ENCODE measurements at places on chromosomes 13 and 19.

DNA sequence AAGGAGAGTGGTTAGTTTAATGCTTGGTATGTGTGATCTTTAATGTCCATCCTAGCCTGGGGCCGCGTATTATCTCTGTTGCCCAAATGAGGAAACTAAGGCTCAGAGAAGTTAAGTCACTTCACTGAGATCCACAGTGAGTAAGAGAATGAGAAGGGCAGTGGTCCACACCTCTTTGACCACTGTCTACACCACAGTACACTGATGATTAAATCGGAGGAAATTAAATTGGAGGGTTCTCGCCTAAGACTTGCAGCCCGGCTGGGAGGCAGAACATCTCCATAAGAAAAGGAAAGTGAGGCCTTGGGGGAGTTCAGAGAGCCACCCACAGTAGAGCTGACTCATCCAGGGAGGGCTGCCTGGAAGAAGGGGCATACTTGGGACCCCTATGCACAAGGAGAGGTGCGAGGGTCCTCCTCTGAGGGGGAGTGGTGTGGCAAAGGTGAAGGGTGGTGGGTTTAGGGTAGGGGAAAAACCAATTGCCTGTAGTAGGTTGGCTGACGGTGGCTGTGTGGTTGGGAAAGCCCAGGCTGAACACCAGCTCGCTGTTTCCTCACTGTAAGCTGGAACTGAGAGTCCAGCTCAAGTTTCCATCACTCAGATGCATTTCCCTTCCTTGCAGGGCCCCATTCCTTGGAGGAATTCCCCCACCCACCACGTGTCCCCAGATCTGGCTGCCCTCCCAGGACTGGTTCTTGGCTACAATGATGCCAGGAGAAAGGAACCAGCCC, 15.0 kb upstream of the DHRS12 start:
- no peak for DNase-seq

DNA sequence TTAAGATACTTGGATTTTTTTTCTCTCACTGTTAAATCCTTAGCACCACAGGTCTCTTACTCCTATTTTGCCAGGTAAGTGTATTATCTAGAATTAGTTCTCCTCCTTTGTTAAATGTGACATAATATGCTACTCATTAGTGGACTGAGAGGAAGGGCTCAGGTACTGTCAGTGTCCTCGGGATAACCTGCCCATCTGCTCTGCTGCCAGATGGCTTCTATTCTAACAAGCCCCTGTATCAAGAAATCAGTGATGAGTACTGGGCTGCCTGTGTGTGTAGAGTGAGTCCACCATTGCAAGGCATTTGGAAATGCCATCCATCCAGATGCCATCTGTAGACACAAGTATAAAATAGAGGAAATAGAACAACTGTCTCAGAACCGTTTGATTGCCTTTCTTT, 209.6 kb downstream of the ATP8A2 start:
- DNase-seq, result no peak

GRCh38 chr19:47623151-47623920, 14.4 kb downstream of the BICRA start:
- no peak for DNase-seq

DNA sequence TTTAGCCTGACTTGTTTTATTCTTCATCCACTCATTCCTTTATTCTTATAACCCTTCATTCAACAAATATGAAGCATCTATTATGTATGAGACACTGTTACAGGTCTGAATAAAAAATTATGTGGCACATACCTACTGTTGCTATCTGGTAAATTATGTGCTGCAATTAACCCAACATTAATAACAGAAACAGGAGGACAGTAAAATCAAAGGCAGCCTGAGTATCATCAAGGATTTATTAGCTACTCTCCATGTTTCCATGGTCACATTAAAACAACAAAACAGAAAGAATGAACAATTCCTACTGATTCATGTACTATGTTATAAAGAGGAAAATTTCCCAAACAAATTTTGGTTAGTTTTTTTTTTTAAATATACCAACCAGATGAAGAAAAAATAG, 43.9 kb downstream of the RAP2A start:
- DNase-seq, result no peak

DNA sequence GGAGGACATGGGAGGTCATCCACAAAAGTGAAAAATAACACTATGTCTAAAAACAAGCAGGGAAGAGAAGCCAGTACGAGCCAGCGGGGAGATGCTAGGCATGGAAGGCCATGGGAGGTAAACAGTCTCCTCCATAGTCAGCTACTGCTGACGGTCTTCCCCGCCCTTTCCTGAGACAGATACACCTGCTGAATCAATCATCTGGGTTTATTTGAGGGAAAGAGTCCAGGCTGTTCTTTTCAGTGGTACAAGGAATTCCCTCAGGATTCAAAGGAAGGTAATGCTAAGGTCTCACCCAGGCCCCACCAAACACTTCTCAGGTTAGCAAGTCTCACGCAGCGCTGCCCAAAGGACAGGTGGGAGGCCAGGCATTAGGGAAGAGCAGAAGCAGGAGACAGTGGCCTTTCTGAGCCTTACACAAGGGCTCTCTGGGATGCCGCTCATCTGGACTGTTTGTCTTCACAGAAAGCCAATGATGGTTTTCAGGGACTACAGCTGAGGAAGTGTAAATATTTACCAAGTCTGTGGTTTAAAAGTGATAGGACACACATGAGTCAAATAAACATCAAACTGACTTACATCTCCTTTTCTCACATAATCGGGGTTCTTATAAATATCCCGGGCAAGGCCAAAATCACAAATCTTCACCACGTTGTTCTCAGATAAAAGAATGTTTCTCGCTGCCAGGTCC, 173.9 kb downstream of the FLT1 start:
- DNase-seq, result no peak

DNA sequence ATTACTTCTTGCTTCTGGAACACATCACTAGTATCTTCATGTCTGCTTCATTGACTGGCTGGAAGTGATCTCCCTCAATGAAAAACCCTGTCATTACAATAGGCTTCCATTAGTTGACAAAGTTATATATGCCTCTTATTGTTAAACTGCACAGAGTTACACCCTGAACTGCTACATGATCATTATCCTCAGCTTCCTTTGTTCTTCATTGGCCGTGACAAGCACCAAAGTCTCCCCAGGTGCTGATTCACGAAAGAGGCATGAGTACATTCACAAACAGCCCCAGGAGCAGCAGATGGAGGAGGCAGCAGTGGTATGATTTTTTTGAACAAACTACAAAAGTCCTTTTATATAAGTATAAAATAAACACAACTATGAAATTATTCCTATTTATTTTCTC, 51.4 kb downstream of the VWA8 start:
- DNase-seq, result no peak

- no peak for DNase-seq
Measured at GRCh38 chr19:10346509-10346908, 7.1 kb upstream of the ICAM3 start.

GRCh38 chr13:70125693-70126092, 17.4 kb upstream of the KLHL1 start:
- no peak for DNase-seq

DNA sequence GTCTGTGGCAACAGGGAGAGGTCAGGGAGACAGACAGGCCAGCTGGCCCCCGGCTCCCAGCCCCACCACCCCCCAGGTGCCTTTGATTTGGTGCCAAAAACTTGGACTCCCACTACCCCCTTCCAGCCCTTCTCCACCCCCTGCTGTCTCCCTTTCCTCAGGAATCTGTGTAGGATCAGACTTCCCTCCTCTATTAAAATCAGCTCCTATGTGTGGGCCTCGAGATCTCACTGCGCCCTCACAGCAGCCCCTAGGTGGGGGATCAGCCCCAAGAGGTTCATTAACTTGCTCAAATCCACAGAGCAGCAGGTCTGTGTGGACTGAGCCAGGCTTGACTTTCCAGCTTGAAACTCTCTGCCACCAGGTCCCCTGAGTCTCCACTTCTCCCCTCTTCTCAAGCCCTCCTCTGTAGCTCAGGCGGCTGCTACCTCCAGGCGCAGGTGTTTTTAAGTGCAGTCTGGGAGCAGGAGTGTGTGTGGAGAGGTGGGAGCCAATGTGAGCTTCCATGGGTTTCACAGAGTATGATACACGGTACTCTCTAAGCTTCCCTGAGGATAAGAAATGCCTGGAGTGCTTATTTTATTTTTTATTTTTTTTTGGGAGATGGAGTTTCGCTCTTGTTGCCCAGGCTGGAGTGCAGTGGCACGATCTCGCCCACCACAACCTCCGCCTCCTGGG, 1.7 kb downstream of the GAPDHS start:
- no peak for DNase-seq

- DNase-seq, result no peak
Measured at GRCh38 chr19:2012941-2013682, 2.4 kb downstream of the BTBD2 start.

GRCh38 chr13:112483299-112483698, 104.7 kb downstream of the TUBGCP3 start:
- DNase-seq, result no peak

All from stimulated activated CD4-positive, alpha-beta T cell treated with anti-CD3 and anti-CD28 coated beads, Interleukin-12 subunit alpha, Interleukin-12 subunit beta, amount 100 ng/mL, for 48 hours (primary cell).